ENCODE measurements at places on chromosomes 3 and 15.

DNA sequence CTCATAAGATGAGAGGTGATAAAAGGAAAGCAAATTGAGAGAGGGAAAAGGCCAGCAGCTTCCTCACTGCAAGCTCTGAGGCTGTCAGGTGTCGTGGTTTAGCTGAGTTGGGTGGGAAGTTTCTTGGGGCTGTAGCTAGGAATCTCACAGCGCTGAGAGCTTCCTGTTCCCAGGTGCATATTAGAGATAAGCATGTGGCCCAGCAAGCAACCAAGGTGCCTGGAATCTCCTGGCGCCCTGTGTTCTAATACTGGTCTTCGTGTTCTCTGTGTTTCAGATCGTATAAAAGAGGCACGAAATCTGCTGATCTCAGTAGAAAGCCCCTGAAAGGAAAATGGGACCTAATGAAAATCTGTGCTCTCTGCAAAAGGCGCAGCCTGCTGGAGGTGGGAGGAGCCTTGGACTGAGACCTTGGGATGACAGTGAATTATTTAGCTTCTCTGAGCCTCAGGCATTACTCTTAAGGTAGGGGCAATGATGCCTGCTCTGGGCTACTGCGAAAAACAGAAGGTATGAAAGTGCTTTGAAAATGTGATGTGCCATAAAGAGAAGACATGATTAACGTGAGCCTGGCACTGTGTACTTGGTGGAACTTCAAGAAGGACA, 499.9 kb downstream of the TBL1XR1 start:
- no peak for DNase-seq

DNA sequence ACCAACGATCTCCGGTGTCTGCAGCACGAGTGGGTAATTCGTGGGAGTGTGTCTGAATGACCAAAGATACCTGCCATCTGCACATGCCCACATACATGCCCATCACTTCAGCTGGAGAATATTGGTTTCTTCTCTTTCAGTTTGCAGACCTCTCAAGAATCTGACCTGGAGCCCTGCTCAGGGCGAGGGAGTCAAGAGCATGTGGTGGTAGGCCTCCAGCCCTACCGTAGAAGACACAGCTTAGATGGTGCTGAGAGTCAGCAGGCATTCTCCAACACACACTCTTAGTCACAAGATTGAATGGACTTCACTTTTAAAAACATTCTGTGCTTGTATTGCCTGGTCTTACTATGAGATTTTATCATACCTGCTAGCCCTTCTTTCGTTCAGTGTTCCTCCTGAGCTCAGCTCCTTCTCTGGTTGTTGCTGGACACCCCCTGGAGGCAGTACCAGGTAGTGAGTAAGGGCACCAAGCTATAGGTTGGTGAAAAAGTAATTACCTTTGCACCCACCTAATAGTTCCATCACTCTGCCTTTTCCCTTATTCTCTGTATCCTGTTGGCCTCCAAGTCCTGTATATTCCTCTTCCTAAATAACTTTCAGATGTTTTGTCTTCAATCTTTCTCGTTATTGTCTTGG, 252.0 kb downstream of the CACNA2D3 start:
- no peak for DNase-seq

GRCh38 chr3:64220161-64220914, 4.9 kb downstream of the PRICKLE2 start:
- DNase-seq, result no peak

DNA sequence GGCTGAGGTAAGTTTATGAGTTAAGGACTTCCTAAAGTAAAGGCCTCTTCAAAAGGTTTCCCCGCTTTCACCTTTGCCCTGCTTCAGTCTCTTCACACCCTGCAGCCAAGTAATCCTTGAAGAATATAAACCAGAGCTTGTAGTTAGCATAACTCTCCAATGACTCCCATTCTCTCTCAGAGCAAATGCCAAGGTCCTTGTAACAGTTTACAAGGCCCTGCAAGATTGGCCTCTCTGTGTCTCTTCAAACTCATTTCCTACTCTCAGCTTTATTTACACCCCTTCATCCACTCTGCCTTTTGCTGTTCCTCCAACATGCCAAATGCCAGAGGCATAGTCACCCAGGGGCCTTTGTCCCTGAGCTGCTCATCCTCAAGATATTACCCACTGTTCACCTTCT, 60.5 kb upstream of the MME start:
- no peak for DNase-seq

GRCh38 chr15:83830381-83830780, 176.5 kb downstream of the ADAMTSL3 start:
- no peak for DNase-seq

- no peak for DNase-seq
These were observed 241.6 kb downstream of the UACA start for GRCh38 chr15:70521576-70522322.

DNA sequence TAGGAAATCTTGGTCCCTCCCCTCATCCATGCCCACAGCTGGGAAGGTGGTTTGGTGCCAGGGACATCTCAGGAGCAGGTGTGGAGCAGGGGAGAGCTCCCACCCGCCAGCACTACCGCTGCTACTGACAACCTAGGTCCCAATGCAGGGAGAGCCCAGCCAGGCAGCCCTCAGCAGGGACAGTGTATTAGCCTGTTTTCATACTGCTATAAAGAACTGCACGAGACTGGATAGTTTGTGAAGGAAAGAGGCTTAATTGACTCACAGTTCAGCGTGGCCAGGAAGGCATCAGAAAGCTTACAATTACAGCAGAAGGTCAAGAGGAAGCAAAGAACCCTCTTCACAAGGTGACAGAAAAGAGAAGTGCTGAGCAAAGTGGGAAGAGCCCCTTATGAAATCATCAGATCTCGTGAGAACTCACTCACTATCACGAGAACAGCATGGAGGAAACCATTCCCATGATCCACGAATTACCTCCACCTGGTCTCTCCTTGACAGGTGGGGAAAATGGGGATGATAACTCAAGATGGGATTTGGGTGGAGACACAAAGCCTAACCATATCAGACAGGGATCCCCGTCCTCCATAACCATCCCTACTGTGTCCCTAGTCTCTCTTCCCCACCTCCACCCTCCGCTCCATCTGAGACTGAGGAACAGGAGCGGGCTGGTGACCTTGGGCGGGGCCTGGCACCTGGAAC, 218.6 kb downstream of the TBC1D2B start:
- DNase-seq, result no peak

DNA sequence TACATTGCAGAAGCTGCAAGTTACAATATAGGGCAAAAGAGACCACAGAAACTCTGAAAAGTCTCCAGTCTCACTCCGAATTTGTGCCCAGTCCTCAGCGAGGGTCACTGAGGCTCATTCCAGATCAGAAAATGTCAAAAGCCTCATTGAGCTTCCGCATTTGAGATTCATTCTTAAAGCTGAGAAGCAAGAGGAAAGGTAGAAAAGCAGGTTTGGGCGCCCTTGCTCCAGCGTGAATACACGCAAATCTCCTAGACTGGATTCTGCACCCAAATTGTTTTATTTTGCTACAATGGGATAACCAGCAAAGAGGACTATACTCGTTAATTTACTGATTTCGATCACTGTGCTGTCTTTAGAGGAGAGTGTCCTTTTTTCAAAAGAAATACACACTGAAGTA, 212.2 kb downstream of the STT3B start:
- no peak for DNase-seq

GRCh38 chr15:73915082-73915481, 11.2 kb upstream of the LOXL1 start:
- no peak for DNase-seq

GRCh38 chr3:174792864-174793263, 66.3 kb upstream of the NAALADL2 start:
- DNase-seq, result no peak

DNA sequence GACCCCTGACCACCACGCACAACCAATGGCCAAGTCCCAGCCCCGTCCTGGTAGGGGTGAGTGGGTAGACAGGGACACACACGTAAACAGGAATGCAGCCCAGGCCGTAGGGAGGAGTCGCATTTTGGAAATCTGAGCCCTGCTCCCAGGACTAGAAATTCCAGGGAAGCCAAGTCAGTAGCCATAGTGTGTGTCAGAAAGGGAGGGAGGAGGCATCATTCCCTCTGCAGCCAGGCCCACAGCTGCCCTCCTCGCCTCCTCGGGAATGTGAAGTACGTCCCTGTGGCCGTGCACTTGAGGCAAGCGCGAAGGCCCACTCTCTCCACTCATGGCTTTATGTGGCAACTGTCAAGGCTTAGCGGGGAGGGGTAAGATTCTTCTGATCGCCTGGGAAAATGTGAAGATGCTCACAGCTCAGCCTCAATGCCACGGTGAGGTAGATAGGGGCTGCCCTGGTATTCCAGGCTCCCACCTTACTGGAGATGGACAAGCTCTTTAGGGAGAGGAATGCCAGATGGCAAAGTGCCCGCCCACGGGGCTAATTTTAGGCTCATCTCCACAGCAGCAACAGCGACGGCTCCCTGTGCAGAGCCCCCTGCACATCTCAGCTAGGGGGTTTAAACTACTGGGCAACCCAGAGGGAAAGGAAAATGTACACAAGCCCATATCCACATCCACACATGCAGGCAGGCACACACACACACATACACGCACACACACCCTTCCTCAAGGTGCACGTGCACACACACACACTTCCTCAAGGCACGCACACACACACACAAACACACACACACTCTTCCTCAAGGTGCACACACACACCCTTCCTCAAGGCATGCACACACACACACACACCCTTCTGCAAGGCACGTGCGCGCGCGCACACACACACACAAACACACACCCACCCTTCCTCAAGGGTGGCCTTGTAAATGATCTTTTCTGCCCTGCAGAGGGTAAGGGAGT, 65.5 kb downstream of the ADCY5 start:
- peak; percentile 36 for DNase-seq

- DNase-seq, result no peak
These were observed 8.9 kb downstream of the ECE2 start for GRCh38 chr3:184284696-184285095.

- DNase-seq, result no peak
These were observed 59.1 kb downstream of the GOLIM4 start for GRCh38 chr3:168036619-168037018.

GRCh38 chr3:23166845-23167244, 36.3 kb upstream of the UBE2E2 start:
- DNase-seq, result no peak

DNA sequence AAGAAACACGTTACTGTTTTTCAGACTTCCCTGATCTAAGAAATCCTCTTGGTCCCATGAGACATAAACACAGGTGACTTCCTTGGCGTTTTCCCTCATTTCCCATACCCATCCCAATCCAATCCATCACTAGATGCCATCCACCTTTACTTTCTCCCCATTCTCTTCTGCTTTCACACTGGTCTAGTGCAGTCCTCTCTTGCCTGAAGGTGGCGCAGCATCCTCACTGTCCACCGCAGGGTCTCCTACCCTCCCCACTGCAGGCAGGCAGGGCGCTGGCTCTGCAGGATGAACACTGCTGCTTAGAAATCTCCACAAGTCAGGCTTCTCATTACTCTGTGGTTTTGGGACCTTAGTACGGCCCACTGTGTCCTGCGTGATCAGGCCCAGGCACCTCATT, 58.2 kb downstream of the RAB7A start:
- no peak for DNase-seq

DNA sequence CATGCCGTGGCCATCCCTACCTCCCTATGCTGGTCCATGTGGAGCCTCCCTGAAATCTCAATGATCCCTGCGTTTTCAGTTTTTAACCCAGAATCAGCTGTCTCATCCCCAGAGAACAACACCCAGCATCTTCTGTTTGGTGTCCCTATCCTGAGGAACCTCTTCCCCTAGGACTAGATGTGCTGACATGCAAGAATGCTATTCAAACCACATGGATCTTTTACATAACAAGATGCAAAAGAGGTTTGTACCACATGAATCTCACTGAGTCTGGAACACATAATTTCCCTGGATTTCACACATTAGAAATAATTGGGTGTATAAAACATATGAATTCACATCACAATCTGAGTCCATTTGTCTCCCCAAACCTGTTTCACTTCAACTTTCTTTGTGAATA, 174.6 kb upstream of the NECTIN3 start:
- DNase-seq, result no peak

DNA sequence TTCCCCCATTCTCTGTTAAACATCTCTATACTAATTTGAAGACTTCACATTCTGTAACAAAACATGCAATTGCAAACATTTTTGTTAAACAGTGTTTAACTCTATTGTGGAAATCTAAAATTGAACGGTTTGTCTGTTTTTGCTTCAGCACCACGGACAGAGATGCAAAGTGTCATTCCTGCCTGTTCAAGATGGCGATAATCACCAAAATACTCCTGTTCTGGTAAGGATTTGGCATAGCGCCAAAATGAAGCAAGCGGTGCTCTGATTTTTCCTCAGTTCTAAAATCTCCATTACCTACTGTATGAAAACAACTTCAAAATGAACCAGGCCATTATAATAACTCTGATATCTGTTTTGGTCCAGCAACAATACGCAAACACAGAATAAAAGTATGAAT, 129.7 kb upstream of the TUSC7 start:
- DNase-seq, result no peak

DNA sequence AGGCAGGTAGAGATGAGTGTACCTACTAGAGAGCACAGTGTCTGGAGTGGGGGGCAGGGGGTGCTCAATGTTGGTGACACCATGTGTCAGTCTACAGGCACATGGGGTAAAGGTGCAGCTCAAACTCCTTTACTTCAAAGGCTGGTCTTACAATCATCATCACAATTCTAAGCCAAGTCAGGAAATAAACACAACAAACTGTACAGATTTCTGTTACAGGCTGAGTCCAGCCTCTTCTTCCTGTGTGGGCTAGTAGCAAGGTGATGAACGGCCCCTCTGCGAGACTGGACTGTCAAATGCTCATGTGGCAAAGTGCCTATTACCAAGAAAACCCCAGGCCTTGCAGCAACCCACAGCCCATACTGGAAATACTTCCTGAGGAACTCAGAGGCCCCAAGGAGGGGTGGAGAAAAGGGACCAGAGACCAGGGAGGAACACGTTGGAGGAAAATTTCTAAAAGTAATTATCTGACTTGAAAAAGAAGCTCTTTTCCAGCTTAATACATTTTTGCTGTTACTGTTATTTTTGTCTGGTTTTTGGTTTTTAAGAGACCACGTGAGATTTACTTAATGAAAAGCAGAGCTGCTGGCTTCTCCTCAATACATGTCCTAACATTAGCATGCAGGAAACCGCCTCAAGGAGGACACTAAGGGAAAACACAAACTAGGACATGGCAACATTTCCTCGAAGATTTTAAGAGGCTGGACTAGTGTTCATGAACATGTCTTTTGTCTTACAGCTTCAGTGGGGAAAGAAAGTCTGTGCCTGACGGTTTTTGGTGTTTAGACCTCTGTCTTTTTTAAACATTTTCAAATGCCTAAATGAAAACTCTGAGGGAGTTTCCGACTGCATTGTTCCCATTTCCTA, 29.5 kb downstream of the TBC1D2B start:
- no peak for DNase-seq

DNA sequence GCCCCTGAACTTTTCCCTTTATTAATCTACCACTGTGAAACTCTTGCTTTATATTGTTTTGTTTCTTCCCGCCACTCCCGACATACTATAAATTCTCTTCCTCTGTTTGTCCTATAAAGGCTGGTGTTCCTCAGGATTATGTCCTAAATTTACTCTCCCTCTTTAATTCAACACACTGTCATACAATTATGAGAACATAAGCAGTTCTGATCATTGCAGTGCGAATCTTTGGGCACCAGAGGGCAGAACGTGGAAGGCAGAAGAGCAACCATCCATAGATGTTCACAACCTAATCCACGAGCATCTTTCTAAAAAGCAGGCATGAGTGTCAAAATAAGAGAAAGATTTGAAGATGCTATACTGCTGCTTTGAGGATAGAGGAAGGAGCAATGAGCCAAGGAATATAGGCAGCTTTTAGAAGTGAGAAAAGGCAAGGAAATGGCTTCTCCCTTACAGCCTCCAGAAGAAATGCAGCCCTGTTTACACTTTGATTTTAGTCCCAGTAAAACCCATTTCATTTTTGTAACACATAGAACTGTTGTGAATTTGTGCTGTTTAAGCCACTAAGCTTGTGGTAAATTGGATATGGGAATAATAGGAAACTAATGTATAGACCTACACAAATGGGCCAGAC, 179.4 kb downstream of the GBE1 start:
- peak; percentile 4 for DNase-seq
